NCI-H1092 (cell line): ENCODE measurements at places on chromosomes 3 and 15.
A peak's percentile ranks its signal among the peaks of the same experiment; 100 is the strongest.

DNA sequence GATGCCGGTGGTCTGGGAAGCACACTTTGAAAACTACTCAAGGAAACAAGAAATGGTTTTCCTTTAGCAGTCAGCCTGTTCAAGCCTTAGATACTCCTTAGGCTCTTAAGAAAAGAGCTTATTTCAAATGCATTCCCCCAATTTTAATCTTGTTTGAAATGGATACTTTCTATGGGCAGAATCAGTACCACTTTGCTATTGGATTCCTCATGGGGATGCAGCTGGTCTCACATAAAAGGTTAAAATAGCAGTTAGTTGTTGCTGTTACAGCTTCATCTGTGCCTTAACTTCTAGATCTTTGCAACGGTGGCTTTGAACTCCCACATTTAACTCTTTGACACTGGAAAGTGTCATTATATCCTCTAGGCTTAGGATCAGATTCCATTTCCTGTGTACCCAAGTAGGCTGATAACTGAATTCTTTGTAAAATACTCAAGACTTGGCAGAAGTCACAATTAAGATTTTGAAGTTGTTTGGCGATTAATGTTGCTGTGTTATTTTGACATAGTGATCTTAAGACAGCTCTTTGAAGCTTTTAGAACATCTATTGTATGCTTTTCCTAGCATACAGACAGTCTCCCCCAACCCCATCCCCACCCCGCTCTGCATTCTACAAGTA lies 2.2 kb downstream of the THBS1 start:
- DNase-seq, result no peak

GRCh38 chr3:133949438-133949837 lies 53.8 kb upstream of the RAB6B start:
- peak; percentile 57 for DNase-seq

DNA sequence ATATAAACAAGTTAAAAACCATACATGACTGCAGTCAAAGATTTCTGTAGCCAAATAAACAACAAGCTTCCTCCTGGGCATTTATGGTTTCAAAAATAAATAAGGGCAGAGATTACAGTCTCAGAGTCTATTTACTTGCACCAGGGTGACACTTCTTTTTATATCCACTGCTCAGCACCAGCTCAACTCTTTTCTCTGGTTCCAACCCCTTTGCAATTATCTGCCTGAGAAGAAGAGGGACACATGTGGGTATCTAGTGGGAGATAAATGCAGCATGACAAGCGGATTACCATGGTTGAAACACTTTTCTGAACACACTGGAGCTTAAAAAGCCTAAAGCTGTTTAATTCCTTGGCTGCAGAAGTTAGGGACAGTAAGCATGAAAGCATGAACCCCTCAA lies 311.5 kb downstream of the CNTN3 start:
- DNase-seq, result no peak

- no peak for DNase-seq
Observed at GRCh38 chr15:46644501-46645481, 1010.0 kb downstream of the SQOR start.

DNA sequence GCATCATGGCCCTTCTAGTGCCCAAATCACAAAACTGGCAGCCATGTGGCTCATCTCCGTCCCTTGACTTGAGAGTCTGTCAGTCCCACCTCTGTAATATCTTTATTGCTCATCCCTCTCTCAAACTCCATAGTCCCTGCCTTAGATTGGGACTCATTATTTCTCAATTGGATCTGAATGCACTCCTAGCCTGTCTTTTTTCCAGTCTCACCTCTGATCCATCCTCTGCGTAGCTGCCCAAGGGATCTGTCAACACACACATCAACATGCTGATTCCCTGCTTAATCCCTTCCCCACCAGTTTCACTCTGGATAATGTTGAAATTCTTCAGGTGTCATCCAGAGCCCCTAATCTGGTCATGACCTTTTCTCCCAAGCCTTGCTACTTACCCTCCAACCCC lies 39.3 kb downstream of the NMNAT3 start:
- DNase-seq, result no peak

- peak; percentile 33 for DNase-seq
Observed at GRCh38 chr3:30042274-30042859, 564.0 kb upstream of the TGFBR2 start.

GRCh38 chr3:116971531-116971930 lies 262.0 kb downstream of the TUSC7 start:
- DNase-seq, result no peak

GRCh38 chr3:149820183-149820582 lies 7.2 kb downstream of the RNF13 start:
- DNase-seq, result no peak

GRCh38 chr3:197791892-197792647 lies 1.0 kb downstream of the LRCH3 start:
- no peak for DNase-seq

- DNase-seq, result no peak
Observed at GRCh38 chr15:86481720-86482119, 402.0 kb downstream of the AGBL1 start.

DNA sequence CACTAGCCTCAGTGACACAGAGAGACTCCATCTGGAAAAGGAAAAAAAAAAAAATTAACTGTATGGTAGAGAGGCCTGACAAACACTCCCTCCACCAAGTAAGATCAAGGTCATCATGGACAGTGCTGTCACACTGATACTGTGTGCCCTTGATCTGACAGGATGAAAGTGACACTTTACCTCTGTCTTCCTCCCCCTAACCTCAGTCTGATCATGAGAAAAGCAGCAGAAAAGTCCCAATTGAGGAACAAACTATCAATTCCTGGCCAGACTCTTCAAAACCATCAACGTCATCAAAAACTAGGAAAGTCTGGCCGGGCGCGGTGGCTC lies 26.7 kb downstream of the PGPEP1L start:
- no peak for DNase-seq

- no peak for DNase-seq
Observed at GRCh38 chr3:73234354-73235014, 173.0 kb downstream of the EBLN2 start.

- DNase-seq, result no peak
Observed at GRCh38 chr3:39052583-39052982, 767 bp downstream of the WDR48 start.

- peak; percentile 17 for DNase-seq
Observed at GRCh38 chr3:32872487-32873382, 54.9 kb downstream of the TRIM71 start.

GRCh38 chr3:58178528-58179234 lies 32.1 kb downstream of the DNASE1L3 start:
- DNase-seq, result no peak

- DNase-seq, result no peak
Observed at GRCh38 chr3:9698293-9698692, 5.3 kb upstream of the CPNE9 start.

GRCh38 chr3:43515208-43515917 lies 106.4 kb downstream of the ANO10 start:
- DNase-seq, result no peak

- no peak for DNase-seq
Observed at GRCh38 chr3:66675366-66675765, 174.5 kb upstream of the LRIG1 start.

GRCh38 chr15:33454346-33454745 lies 143.6 kb downstream of the RYR3 start:
- no peak for DNase-seq

GRCh38 chr3:129526121-129526900 lies 2.1 kb upstream of the RHO start:
- DNase-seq, result no peak

DNA sequence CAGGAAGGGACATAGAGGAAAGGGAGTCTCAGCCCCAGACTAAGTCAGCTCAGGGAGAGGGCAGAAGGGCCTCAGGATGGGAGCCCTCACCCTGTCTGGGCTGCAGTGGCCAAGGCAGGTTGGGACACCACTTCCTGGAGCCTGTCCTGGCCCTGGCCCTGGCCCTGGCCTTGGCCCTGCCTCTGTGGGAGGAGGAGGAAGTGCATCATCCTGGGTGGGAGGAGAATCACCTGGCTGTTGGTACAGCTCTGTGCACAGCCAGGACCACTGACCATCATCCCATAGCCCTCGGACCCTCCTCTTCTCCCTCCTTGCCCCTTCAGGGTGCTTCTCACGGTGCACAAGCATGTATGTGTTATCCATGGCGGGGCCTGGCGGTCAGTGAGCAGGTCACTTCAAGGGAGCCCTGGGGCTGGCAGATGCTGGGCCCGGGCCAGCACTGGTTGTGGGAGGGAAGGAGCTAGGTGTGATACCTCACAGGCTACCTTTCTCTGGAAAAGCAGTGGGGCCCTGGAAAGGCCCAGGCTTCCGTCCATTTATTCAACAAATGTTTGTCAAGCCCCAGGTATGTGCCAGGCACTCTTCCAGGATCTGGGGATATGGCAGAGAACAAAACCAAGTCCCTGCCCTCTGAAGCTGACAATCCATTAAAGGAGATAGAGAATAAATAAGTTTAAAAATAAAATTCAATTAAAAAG lies 8.2 kb upstream of the APEH start:
- DNase-seq, result no peak

DNA sequence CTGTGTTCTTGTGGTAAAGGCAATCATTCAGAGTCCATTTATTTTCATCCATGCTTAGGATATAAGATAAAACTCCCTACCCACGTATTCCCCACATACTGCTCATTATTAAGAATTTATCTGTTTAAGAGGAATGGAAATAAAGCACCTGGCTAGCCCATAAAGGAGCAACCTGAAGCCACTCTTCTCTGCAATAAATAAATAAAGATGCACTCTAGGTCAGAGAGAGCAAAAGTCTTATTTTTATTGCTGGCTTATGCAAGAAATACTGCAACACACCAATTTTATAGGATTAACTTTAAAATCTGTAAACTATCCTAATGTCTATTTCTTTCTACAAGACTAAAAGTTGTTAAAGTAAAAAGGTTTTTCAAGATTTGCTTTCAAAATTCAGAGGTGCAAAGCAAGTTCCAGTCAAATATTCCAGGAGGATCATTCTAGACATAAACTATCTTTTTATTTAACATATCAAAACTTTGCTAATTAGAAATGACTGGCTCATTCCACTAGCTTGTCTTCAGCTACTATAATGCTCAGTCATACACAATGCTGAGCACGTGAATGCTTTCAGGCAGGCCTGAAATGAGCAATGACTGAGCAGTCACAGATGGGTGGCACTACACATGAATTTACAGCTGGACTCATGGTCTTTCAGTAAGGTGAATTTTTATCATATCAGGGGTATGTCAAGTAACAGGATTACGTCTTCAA lies 7.1 kb downstream of the TJP1 start:
- DNase-seq, result no peak

DNA sequence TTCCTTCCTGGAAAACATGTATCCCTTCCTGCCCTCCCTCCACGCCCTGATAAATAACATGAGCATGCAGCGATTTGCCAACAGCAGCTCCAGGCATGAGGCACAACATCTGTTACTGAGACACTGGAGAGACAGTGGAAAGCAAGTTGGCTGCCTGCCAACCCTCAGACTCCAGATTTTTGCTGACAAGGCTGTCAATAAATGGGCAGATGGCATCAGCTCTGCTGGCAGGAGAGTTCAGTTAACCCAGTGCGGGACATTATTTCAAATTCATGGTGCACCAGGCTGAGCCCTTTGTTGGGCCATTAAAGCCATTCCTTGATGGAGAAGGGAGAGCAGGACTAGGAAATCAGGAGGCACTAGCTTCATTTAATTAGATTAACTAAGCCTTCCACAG lies 293.3 kb downstream of the MEX3B start:
- peak; percentile 89 for DNase-seq

DNA sequence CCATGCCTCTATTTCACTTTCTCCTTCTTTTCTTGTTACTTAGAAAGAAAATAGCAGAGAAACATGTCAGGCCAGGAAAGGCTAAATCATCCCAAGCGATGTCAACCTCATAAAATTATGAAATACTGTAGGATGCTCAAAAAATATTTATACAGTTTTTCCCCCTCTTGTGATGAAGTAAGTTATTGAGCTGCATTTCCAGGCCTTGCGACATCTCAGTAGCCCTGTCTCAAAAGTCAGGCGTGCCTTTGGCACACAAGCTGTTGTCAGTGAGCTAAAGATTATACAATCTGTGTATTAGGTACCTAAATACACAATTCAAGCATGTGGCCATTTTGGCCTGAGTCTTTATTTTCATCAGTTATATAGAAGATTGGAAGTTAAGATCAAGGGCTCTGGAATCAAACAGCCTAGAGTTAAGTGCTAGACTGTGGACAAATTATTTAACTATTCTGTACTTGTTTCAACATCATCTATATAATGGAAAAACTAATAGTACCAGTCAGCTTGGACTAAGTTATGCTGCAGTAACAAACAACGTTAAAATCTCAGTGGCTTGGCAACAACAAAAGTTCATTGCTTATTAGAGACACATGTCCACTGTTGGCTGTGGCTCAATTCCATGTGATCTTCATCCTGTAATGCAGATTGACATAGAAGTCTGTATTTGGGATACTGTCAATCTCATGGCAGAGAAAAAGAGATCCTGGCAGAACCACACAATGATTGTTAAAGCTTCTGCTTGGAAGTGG lies 406.4 kb upstream of the PROK2 start:
- DNase-seq, result no peak

GRCh38 chr15:29770796-29771195 lies 51.5 kb downstream of the TJP1 start:
- no peak for DNase-seq

DNA sequence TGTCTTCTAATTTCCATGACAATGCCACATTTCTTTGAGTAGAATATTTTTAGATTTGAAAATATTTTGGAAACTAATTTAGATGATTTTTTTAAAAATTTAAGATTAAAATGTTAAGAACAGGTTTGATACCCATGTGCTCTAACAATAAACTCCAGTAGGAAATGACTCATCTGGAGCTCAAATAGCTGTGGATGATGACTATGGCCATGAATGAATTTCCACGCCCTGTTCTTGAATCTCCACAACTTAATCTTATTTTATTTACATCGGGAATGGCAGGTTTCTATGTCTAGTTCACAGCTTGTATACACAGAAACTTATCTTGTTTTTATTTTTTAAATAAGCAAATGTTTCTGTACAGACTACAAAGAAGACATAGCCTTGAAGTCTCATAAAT lies 726.8 kb downstream of the NAALADL2 start:
- no peak for DNase-seq

GRCh38 chr3:58102390-58102750 lies 94.1 kb downstream of the FLNB start:
- no peak for DNase-seq

DNA sequence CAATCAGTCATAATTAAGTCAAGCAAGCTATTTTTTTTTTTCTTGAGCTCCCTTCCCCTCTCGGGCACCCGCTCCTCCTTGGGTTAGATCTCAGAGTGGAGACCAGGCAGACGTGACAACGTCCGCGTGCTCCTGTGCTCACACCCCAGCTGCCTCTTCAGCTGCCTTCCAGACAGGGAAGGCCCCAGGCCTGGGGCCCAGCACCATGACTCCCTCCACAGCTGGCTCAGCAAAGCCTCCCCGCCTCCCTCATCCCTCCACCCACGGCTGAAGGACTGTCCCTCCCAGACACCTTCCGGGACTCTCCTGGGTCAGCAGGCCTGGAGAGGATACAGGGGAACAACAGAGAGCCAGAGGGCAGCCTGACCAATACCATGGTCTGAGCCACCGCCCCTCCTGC lies 87.9 kb upstream of the LINGO1 start:
- no peak for DNase-seq

- no peak for DNase-seq
Observed at GRCh38 chr3:65354880-65355279, 667.1 kb upstream of the ADAMTS9 start.
